Eye (tissue), 1 donor: ENCODE measurements at places on chromosomes 6 and 20.

GRCh38 chr6:157708933-157709332, 114.1 kb upstream of the SNX9 start:
- no peak for DNase-seq

GRCh38 chr6:161449521-161449920, 175.7 kb upstream of the AGPAT4 start:
- no peak for DNase-seq

DNA sequence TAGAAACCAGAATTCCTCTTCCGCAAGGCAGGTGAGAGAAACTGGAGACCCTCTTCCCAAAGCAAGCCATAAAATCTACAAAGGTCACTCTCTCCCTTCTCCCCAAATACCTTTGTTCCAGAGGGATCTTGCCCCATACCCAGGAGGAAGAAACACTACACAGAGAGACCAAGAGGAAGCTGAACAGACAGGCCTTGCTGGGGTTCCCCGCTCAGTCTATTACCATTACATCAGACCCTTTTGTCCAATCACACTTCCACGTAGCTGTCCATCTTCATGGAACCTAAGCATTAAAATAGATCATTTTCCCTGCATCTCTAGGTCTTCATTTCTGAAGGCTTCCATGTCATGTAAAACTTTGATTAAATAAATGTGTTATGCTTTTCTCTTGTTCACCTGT, 32.1 kb downstream of the METTL24 start:
- DNase-seq: no peak

- no peak for DNase-seq
Observed at GRCh38 chr20:37969949-37970855, 63.1 kb downstream of the TTI1 start.

- peak; percentile 26 for DNase-seq
Observed at GRCh38 chr6:95866732-95867131, 149.0 kb upstream of the FUT9 start.

DNA sequence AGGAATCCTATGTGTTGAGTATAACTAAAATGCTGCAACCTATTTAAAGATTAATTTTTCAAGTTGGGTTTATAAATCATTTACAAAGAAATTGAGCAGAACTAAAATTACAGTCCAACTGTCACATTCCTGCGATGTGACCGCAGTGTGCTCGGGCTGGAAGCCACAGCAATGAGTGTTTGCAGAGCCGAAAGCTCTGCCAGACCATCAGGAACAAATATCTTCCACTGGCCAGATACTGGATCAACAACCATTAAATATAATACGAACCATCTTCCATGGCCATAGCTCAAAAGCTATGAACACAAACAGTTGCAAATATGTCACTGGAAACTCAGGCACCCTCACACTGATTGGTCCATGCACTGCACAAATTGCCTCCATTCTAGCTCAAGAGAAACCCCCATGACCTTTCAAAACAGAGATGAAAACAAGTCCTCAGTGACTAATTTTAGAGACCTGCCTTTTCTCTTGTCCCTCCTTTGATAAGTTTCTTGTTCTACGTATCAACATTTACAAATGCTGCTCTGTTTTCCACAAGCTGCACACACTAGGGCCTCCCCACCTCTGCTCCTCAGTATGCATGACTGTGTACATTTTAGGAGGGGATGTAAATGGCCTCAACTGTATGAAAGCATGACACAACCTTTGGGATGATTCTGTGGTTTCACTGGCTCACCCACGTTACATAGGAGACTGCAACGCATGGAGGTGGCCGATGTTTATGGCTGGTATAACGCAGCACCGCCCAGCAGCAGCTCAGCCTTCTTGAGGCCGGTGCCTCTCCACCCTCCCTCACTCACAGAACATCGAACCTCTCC, 171.7 kb downstream of the WDR27 start:
- DNase-seq: peak; percentile 63

DNA sequence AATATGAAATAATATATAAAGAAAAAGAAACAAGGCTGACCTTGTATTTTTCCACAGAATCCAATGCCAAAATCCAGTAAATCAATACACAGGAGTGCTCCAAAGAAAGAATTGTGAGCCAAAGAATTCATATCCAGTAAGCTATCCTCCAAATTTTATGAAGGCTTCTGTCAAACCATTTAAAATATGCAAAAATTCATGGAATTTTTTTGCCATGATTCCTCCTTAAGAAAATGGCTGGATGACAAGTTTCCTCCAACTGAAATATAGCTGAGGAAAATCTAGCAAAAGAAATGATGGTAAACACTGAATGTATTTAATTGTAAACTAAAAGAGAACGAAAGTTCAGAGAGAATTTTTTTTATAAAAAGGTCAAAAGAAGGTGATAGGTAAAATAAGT, 290.3 kb downstream of the UBE3D start:
- DNase-seq: no peak

DNA sequence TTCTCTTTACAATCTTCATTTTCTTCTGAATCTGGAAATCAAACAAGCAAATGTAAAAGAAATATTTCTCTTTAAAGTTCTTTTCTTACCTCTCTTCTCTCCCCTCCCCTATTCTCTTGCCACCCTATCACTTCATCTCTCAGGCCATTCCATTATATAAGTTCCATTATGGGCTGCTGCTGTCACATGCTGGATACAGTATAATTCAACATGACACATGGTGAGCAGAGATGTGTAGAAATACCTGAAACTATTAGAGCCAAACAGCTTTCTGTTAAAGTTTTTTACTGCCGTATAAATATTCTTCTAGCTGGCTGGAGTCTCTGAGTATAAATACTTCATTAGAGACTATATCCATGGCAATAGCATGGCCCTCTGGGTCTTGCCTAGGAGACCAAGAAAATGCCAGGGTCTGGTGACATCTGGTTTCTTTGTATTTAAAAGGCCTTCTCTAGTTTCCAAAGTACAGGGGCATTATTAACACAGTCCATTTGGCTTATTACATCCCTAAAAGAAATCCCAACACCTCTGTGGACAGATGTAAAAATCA, 139.6 kb downstream of the TFAP2B start:
- no peak for DNase-seq

DNA sequence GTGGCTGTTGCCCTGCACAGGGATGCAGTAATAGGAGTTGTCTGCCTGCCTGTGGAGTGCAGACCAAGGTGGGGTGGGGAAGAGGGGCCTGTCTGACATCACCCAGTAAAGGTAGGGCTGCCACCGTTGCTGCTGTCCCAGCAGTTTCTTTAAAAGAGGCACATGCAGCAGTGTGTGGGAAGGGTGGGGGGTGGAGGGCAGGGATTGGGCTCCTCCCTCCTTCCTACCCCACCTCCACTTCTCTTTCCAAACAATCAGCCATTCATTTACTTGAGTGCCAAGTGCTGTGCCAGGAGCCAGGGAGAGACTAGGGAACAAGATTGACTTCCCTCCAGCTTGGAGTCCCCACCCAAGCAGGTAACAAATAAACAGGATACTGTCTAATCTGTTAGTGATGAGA, 66.8 kb upstream of the MYL9 start:
- DNase-seq: no peak

DNA sequence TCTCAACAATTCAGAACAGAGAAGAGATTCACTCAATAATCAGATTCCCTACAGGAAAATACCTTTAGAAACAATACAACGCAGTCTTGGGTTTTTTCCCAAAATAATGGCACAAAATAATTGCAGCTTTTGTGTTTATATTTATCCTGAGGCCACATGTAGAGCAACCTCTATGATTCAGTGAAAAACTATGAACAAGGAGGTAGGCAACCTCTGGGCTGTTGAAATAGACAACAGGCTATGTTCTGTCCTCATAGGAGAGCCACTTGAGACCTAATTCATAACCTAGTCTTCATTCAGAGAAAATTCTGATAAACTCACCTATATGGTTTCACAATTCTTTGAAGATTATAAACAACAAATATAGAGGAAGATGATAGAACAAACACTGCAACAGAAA, 118.3 kb downstream of the KHDC1L start:
- no peak for DNase-seq

GRCh38 chr6:22433745-22434144, 135.6 kb upstream of the HDGFL1 start:
- no peak for DNase-seq

DNA sequence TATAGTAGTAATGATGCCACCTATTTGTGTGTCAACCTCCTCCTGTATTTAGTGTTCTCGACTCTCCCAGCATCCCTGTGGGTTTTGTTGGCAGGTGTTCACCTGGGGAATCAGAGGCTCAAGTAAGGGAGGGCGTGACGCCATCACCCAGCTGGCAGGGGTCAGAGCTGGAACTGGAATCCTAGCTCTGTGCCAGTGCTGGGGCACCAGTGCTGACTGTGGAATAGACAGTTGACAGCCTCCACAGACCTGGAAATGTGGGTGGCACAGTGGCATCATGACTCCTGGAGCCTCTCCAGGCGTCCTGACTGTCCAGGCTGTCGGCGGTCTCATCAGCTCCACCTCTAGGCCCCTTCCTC, 102.8 kb downstream of the SYCP2 start:
- DNase-seq: no peak

GRCh38 chr6:2909718-2910117, 6.6 kb upstream of the SERPINB9 start:
- no peak for DNase-seq

GRCh38 chr6:1553562-1554083, 56.1 kb upstream of the FOXC1 start:
- DNase-seq: no peak

GRCh38 chr6:129908858-129909257, 47.7 kb upstream of the TMEM244 start:
- DNase-seq: no peak

GRCh38 chr20:13554076-13554475, 84.7 kb downstream of the TASP1 start:
- no peak for DNase-seq

DNA sequence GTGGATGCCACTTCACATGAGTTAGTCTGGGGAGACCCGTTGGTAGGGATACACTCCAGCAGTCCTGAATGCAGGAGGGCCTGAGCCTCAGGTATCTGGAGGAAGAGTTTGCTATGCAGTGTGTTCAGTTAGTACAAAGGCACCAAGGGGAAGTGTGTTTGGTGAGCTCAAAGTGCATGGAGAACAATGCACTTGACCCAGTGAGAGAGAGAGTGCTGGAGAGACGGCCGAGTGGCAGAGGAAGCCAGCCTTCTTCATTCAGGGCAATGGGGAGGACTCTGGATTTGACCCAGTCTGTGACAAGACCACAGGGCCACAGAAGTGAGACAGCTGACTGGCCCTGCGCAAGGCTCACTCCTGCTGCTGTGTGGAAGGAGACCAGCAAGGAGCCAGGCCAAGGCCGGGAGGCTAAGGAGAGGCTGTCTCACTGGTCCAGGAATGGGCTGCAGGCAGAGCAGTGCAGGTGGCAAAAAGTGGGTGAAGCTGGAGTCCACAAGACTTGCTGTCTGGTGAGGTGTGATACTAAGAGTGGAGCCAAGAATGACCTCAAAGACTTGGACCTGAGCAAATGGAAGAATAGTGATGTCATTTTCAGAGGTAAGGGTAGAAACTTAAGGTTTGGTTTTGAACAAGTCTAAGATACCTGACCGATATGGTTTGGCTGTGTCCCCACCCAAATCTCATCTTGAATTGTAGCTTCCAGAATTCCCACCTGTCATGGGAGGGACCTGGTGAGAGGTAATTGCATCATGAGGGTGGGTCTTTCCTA, 38.0 kb downstream of the PDE10A start:
- DNase-seq: no peak
